ENCODE measurements at places on chromosomes 1 and 21.

DNA sequence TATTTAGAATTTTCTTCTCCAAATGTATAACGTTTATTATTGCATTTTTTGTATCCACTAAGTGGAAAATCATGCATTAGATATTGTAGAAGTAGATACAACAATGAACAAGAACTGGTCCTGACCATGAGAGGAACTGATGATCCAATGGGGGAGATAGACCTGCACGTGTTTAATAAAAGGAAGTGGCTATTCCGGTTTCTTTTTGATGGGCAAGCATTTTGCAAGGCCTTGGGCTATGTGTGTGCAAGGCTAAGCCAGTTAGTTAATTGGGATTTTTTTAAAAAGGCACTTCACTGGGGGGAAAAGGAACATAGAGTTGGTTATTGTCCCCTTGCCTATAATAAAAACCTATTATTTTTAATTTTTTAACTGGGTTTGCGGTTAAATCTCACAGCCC, 961 bp upstream of the VCAM1 start:
- no peak for DNase-seq

DNA sequence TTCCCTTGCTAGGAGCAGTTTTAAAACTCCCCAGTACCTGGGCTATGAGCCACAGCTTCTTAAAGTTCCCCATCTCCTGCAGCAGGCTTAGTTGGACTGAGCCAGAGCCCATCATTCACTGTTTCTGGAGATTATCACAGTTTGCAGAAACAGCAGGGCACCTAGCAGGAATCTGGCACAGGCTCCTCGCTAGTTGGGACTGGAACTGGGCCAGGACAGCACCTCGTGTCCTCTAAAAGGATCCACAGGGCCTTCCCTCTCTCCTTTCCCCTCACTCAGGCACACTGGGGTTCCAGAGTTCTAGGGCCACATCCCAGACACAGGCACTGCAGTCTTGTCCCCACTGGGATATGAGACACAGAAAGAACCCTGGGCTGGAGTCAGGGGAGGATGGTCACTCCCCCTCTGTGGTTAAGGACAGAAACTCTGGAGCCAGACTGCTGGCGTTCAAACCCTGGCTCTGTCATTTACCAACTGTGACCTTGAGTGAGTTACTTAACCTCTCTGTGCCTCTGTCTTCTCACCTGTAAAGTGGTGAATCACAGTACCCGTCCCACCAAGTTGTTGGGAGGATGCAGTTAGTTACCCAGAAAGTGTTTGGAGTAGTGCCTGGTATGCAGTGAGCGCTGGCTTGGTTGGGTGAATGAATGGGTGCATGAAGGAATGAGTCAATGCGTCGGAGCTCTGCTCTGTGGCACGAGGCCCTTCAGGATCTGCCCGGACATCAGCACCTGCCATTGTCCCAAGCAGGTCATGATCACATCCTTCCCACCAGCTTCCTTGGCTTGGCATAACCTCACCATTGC, 18.8 kb upstream of the ECE1 start:
- DNase-seq: no peak

DNA sequence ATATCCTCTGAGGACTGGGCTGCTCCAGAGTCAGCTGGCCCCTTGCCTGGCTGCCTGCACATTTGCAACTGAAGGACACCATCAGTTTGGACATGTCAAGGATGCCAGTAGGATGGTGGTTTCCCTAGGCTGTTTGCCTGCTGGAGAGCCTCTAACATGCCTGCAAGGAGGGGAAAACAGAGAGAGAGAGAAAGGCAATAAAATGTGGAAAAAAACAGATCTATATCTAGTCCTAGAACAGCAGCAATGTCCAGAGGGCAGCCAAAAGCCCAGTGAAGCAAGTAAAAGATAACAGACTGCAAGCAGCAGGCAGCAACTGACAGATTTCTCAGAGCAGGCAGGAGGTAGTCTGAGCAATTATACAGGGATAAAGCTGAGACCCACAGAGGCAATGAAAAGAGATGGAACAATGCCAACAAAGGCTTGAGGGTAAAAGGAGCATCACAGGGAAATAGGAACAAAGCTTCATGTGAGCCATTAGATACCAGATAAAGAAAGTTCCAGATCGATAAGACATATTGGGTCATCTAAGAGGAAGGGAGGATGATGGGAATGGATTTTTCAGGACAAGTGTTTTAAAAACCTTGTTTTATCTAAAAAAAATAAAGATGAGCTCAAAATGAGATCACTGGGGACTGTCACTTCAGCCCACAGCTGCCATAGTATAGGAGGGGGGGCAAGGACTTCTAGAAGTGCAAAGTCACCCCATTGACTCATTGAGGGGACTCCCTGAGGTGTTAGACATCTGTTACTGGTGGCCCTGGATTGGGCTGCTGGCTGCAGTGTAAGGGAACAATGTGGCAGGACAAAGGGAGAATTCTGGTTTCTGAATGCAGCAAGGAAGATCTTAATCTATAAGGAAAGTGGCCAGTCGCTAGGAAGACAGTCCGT, 38.6 kb upstream of the GADD45A start:
- no peak for DNase-seq

DNA sequence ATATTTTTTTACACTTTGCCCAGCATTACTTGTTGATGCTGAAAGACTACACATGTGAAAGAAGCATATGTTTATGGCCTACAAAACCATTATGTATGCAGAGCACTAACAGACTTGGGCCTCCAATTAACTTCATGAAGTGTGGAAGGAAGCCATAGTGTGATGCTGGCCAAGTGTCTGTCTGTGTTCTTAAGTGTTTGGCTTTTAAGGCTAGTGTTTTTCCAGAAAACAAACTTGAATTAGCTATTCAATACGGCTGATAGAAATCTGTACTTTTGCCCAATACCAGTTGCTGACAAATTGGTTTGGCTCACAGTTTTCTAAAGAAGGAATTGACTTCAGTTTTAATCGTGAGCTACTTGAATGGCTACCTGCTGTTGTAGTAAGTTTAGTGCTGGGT, 136.1 kb downstream of the ADGRL2 start:
- DNase-seq: no peak

- no peak for DNase-seq
These were observed 25.0 kb upstream of the DDX59 start for GRCh38 chr1:200694738-200695137.

GRCh38 chr1:39178541-39179431, 25.7 kb upstream of the MACF1 start:
- no peak for DNase-seq

DNA sequence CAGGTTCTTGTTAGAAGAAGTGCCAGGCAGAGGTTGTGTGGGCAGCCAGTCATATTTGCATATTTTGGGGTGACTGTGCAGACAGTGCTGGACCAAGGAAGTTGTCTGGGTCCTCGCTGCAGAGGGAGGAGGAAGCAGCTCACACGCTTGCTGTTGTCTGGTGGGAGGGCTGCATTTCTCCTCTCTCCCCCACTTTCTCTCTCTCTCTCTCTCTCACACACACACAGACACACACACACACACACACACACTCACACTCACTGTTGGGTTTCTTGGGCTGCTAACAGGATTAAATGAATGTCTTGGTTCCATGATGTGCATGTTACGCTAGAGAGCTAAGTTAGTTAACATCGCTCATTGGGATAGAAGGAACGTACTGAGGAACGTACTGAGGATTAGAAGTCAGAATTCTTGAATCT, 72.9 kb downstream of the AGPAT3 start:
- DNase-seq: no peak

DNA sequence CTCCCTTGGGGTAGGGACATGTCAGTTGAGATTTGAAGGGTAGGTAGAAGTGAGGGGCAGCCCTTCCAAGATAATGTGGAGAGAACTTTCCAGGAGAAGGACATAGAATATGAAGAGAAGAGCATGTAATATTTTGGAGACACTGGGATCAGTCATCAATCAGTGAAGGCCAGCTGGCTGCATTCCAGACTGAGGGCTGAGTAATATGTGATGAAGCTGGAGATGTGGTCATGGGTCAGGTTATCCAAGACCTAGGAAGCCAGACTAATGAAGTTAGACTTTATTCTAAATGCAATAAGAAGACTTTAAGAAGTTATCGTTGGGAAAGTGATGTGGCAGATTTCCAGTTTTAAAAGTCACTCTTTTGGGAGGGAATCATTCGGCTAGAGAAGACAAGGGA, 262.0 kb downstream of the HMCN1 start:
- DNase-seq: no peak

GRCh38 chr1:160674415-160674814, 27.6 kb upstream of the SLAMF1 start:
- no peak for DNase-seq

DNA sequence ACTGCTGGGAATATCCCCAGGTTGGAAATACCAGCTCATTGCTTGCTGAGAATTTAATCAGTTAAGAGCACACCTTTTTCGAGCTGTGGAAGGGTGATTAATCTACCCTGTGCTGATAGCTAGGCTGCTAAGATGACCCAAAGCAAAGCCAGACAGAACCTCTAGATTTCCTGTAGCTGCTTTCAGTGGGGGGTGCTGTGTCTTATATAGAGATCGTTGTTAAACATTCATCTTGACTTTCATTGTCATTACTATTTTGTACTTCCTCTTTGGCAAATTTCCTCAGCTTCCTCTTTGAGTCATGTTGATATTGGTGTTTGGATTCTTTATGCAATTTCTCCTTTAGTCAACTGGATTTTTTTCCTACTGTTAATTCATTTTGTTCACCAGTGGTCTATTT, 155.3 kb downstream of the DISC1 start:
- no peak for DNase-seq

- DNase-seq: no peak
These were observed 48.8 kb upstream of the WASF2 start for GRCh38 chr1:27538793-27539192.
